BE2C (cell line): ENCODE measurements at places on chromosomes 7 and 10.

DNA sequence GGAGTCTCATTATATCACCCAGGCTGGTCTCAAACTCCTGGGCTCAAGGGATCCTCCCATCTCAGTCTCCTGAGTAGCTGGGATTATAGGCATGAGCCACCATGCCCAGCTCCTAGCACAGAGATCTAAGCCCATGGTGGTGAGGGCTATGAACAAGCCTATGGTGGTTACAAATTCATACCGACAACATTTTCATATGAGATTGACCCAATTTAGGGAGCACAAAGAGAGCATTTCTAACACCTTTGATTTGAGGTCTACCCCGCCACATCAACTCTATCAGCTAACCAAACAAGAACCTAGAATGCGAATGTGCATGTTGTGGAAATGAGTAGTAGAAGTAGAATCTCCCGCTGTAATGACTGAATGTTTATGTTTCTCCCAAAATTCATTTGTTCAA, 14.2 kb upstream of the PRF1 start:
- no peak for DNase-seq

- peak; percentile 80 for DNase-seq
These were observed 64.0 kb downstream of the OAT start for GRCh38 chr10:124354411-124355382.

DNA sequence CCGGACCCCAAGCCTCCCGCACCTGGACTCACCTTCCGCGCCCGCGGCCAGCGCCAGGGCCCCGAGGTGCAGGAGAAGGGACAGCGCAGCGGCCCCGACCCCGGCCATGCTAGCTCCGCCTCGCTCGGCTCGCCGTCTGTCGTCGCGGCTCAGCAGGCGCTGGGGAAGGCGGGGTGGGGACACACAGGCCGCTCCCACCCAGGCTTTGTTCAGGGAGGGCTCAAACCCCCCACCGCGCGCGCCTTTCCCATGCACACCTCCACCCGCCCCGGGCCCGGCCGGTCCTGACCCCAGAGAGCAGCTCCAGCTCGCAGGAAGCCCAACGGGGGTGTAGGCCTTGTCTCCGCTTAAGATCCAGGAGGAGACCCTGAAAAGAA, at the start of gene KCP:
Gene KCP (minus strand): TSS at position 141 of the 377 bp plus-strand sequence. CDS start 33 bp downstream, at position 108.
- DNase-seq: no peak

GRCh38 chr10:43044448-43044921, 32.4 kb upstream of the RET start:
- DNase-seq: no peak

DNA sequence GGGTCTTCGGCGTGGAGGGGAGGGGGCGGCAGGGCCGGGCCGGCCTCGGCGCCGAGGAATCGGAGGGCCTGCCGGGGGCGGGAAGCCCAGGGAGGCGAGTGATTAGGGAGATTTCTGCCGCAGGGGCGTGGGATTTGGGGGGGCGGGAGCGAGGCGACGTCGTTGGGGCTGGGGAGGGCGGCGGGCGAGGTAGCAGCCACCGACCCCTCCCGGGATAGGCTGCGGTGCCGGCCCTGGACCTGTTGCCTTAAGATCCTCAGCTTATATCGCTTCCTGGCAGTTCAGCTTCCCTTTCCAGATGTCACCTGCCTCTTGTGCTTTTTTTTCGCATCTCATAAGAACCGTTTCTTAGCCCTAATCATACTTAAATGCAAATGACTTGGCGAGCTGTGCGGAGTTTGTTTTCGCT, 655 bp downstream of the LMTK2 start:
- peak; percentile 12 for DNase-seq

DNA sequence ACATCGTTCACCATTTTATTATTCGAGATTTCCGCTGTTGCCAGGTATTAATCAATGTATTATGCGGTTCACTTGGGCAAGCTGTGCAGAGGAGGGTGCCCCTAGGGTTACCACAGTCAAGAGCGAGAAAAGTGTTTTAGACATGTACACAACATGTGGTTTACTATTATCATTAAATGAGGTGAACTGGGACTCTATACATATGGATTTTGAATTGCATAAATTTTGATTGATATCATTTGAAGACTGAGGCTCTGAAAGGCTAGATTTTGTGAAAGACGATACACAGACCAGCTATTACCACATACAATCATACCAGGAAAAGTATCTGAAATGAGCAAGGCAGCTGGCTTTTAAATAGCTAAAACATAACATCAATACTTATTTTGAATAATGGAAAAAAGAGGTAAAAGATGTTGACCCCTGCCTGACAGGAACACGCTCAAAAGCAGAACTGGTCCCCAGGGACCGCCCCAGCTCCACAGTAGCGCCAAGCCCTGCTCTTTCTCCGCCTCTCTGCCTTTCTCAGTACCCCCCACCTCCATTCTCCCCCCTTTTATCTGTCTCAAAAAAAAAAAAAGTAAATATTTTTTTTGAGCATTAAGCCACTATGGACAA, 413.4 kb upstream of the MKI67 start:
- peak; percentile 69 for DNase-seq

DNA sequence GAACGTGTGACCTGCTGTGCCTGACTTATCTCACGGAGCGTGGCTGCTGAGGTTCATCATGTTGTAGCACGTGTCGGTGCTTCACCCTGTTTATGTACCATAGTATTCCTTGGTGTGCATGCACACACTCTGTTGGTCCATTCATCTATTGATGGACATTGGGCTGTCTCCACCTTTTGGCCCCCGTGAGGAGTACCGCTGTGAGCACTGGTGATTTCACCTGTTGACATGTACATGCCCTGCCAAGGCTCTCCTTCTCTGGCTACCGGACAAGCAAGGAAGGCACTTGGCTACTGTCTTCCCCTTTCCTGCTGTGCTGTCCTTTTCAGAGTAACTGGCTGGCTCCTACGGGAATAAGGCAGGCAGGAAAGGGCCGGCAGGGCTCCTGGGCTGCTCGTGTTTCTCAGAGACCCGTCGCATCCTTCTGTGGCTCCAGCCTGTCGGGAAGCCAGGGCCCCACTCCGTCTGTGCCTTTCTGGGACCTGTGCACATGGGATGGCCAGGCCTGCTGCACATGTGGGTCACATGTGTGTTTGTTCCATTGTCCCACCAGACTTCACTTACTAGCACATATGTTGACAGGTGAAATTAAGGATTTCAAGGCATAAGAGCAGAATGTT, 17.8 kb upstream of the TBRG4 start:
- DNase-seq: no peak
